ENCODE measurements at places on chromosomes 2 and 18. TPM values are rescaled to one million over a fixed set of nuclear protein-coding genes. Genes with fewer than 3 reads are reported as not detected.

The ICA1L gene
- 2.6 TPM for total RNA-seq

The LIMS3 gene
- 1.6 TPM for total RNA-seq

The AGXT gene
- total RNA-seq: not detected

The GPR155 gene
- 1.7 TPM for total RNA-seq

The ST6GAL2 gene
- total RNA-seq: not detected

The L3MBTL4 gene
- 0.16 TPM for total RNA-seq

The REG3G gene
- total RNA-seq: not detected

The PRKAG3 gene
- not detected for total RNA-seq

The NEDD4L gene
- total RNA-seq: 14.6 TPM

The CXCR2 gene
- total RNA-seq: not detected

The IL36RN gene
- total RNA-seq: not detected

The CLIP4 gene
- total RNA-seq: 50.0 TPM

The INHBB gene
- total RNA-seq: not detected

The IL18RAP gene
- total RNA-seq: not detected

The AOX1 gene
- 19.4 TPM for total RNA-seq

The CRYBA2 gene
- total RNA-seq: not detected

The TTR gene
- total RNA-seq: not detected

The NLRC4 gene
- total RNA-seq: not detected

The CLK1 gene
- total RNA-seq: 76.1 TPM

The MYO5B gene
- 0.17 TPM for total RNA-seq

The MAP3K19 gene
- not detected for total RNA-seq

The CRACDL gene
- total RNA-seq: not detected

The SNRNP27 gene
- 27.9 TPM for total RNA-seq

The CYRIA gene
- 1.7 TPM for total RNA-seq

The XDH gene
- total RNA-seq: 0.17 TPM

The CLEC4F gene
- total RNA-seq: not detected

The TTN gene
- total RNA-seq: 0.47 TPM

The THSD7B gene
- not detected for total RNA-seq

The DNER gene
- 2.8 TPM for total RNA-seq

The SLC5A7 gene
- total RNA-seq: not detected

The UGT1A5 gene
- total RNA-seq: not detected

The TUBA3E gene
- total RNA-seq: not detected

The SERPINB10 gene
- not detected for total RNA-seq

The IL1B gene
- 0.63 TPM for total RNA-seq

The GTF2A1L gene
- total RNA-seq: 0.69 TPM

The TRPM8 gene
- total RNA-seq: not detected

The SIGLEC15 gene
- 3.2 TPM for total RNA-seq

The ALK gene
- 0.16 TPM for total RNA-seq

The AFF3 gene
- 0.34 TPM for total RNA-seq

The MYO7B gene
- total RNA-seq: not detected

The NAT8 gene
- not detected for total RNA-seq

The IL1R1 gene
- 108 TPM for total RNA-seq

The RGPD4 gene
- total RNA-seq: not detected

The NYAP2 gene
- total RNA-seq: not detected

The TMBIM1 gene
- total RNA-seq: 179 TPM

The ALLC gene
- total RNA-seq: not detected

The DES gene
- total RNA-seq: 2.4 TPM

The CCDC148 gene
- 0.63 TPM for total RNA-seq

Data from bronchial smooth muscle cell (primary cell).